ENCODE measurements at places on chromosomes 11 and 22.

GRCh38 chr22:46044621-46045458 lies 67.9 kb upstream of the WNT7B start:
- DNase-seq, result no peak

DNA sequence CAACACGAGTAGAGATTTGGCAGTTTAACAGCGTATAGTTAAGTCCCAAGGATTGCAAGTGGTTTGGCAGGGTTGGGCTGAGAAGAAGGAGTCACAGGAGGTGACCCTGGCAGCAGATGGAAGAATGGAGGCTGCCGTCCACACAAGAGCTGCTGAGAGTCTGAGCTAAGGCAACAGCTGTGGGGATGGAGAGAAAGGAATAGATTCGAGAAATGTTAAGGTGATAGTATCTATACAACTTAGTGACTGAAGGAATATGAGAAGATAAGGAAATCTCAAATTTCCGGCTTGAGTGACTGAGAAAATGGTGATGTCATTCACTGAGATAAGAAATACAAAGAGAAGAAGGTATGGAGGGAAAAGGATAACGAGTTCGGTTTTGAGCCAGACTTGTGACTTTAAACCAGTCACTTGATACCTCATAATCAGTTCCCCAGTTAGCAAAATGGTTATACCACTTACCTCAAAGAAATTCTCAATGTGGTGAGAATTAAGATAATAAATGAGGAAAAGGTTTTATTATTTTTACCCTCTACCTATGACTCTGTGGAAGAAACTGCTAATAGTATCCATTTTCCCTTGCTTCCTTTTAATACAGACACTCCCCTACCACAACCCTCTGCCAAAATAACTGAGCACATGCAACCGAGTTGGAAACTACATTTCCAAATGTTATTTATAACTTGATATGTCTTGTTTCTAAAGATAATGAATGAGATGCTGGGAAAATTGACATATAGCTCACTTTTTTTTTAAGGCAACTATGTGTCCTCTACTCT lies 30.7 kb downstream of the FAM168A start:
- DNase-seq, result no peak

DNA sequence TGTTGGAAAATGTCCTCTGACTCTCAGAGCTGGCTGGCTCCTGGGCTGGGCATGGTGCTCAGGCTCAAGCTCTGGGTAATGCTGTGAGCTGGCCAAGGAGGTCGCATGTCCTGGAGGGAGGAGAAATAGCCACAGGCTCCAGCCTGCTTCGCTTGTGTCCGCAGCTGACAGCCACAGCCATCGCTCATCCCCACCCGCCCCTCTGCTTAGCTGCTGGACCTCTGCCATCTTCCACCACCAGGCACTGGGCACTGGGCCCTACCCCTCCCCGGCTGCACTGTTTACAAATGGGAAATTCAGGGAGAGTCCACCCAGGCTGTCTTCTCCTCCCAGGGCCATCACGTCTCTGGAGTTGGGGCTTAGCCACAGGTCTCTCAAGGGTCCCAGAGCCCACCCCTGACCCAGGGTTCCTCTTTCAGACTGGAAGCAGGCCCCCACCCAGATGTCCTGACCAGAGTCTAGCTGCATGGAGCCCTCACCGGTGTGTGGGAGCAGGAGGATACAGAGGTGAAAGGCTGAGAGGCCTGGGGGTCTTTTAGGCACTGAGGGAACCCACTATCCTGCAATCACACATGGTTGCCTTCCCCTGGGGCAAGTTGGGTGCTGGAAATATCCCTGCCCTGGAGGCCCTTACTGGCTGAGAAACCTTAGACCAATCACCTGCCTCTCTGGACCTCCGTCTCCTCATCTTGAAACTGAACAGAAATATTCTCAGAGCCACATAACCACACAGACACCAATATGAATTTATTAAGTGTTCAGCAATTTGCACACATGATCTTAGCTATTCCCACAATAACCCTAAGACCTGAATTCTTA lies 62.7 kb downstream of the CD82 start:
- DNase-seq, result peak; percentile 58

- DNase-seq, result no peak
These were observed 818.8 kb upstream of the CHORDC1 start for GRCh38 chr11:91041626-91042025.

DNA sequence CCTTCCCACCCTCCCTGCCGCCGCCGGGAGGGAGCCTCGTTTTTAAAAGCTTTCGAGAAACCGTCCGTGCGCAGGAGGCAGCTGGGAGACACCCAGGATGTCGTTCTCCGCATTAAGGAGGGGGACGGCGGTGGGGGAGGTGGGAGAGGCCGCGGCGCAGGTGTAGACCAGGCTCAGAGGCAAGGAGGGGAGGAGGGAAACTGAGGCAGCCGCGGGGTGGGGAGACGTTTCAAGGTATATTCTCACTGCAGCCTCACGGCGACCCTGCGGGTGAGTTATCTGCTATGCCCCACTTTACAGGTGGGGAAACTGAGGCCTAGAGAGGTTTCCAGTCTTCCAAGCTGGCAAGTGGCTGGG lies 42.7 kb downstream of the CYTH4 start:
- no peak for DNase-seq
